ENCODE measurements at places on chromosomes 6 and 20. TPM values are rescaled to one million over a fixed set of nuclear protein-coding genes. Genes with fewer than 3 reads are reported as not detected.

The KCNQ2 gene
- total RNA-seq: not detected

The ANGPT4 gene
- total RNA-seq: not detected

The SLC22A7 gene
- not detected for total RNA-seq

The EPM2A gene
- total RNA-seq: 5.5 TPM

The PRSS16 gene
- total RNA-seq: not detected

The RBPJL gene
- not detected for total RNA-seq

The RAD21L1 gene
- not detected for total RNA-seq

The NUP153 gene
- 51.0 TPM for total RNA-seq

The FABP7 gene
- total RNA-seq: not detected

The ARMC12 gene
- 0.90 TPM for total RNA-seq

The RIPOR3 gene
- not detected for total RNA-seq

The KIF13A gene
- total RNA-seq: 65.8 TPM

The CST5 gene
- not detected for total RNA-seq

The VPS52 gene
- 49.2 TPM for total RNA-seq

The GLP1R gene
- not detected for total RNA-seq

The PSMA7 gene
- total RNA-seq: 389 TPM

The SLC17A9 gene
- 49.4 TPM for total RNA-seq

The SOX18 gene
- 211 TPM for total RNA-seq

The EDN1 gene
- 493 TPM for total RNA-seq

The PRRT1 gene
- total RNA-seq: 1.3 TPM

The TRIM31 gene
- not detected for total RNA-seq

The FAM162B gene
- not detected for total RNA-seq

The NDUFAF5 gene
- 26.4 TPM for total RNA-seq

The TMEM181 gene
- 34.5 TPM for total RNA-seq

The CENPB gene
- total RNA-seq: 90.3 TPM

The CRISP3 gene
- not detected for total RNA-seq

The MOG gene
- not detected for total RNA-seq

The CNR1 gene
- not detected for total RNA-seq

The SNX21 gene
- 11.9 TPM for total RNA-seq

The C20orf141 gene
- total RNA-seq: not detected

The PXDC1 gene
- total RNA-seq: 119 TPM

The WFDC2 gene
- total RNA-seq: not detected

The PARD6B gene
- 0.07 TPM for total RNA-seq

The MICB gene
- 25.9 TPM for total RNA-seq

The OVOL2 gene
- total RNA-seq: not detected

The ELOVL4 gene
- total RNA-seq: 4.1 TPM

The CHD6 gene
- 33.7 TPM for total RNA-seq

The RBBP8NL gene
- not detected for total RNA-seq

The PGC gene
- total RNA-seq: not detected

The SYNGAP1 gene
- total RNA-seq: 15.1 TPM

The CDH22 gene
- total RNA-seq: not detected

The SIRPD gene
- total RNA-seq: not detected

The ULBP1 gene
- total RNA-seq: 0.33 TPM

The HLA-DRB1 gene
- total RNA-seq: not detected

The GPR31 gene
- total RNA-seq: not detected

The TAGAP gene
- total RNA-seq: not detected

The CD24 gene
- total RNA-seq: 1.2 TPM

The SPDEF gene
- not detected for total RNA-seq

The LHFPL5 gene
- not detected for total RNA-seq

The C6orf47 gene
- total RNA-seq: 15.0 TPM

The PTCRA gene
- not detected for total RNA-seq
